ENCODE measurements at places on chromosomes 1 and 21.

DNA sequence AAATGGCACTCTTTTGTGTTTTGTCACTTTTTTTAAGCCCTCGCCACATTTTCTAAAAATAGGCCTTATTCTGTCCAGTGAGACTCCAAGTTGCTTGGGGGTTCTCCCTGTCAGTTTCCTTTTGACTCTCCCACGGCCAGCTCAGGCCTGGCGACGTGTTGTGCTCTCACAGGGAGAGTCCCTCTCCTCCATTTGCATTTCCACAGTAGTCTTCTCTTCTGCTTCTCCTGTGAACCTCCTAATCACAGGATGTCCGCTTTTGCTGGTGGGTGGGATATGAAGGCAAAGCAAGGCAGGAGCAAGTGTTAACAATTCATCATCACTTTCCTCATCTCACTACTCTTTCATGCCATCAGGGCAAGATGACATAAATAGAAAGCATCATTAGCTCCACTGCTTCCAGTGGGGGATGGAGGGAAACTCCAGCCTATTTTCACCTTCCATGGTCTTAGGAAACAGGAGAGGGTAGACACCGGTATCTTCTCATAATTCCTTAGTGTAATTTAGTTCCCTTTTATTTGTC is 99.8 kb downstream of the INTS7 start:
- peak; percentile 18 for DNase-seq

- DNase-seq: no peak
These were observed 1357.7 kb downstream of the NCAM2 start for GRCh38 chr21:22355949-22356348.

DNA sequence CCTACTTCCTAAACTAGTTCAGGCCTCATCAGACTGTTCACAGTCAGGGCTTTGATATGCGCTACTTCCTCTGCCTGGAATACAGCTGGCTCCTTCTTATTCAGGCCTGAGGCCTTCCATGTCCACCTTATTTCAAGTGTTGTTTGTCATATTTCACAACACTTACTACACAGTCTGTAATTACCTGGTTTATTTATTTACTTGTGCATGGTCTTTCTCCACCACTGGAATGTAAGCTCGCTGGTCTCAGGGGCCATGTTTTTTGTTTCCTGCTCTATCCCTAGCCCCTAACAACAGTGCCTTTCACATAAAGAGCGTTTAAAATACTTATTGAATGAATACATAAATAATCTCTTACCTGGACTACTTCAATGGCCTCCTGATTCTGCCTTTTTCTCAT is 4.6 kb upstream of the SRSF4 start:
- no peak for DNase-seq

DNA sequence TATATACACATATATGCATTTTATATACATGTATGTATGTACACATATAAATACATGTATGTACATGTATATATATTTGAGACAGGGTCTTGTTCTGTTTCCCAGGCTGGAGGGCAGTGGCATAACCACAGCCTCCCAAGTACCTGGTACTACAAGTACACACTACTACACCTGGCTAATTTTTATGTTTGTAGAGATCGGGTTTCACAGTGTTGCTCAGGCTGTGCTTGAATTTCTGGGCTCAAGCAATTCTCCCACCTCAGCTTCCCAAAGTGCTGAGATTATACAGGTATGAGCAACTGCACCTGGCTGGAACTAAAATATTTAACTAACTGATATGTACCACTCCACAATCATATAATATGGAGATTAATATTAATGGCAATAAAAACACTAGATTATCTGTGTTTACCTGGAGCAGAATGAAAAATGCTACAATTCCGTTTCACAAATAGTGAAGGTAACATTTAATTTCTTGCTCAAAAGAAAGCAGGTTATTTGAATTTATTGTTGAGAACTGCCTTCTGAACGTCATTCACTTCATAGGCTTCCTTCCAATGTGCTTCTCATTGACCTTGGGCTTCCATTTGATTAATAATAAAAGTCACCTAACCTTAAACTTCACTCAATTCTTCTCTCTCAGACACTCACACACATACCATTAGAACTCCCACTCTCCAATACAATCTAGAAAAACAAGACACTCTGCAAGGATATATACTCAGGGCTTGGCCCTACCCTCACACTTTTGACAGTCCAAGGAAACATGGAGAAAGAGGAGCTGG is 57.0 kb downstream of the PTGER3 start:
- DNase-seq: no peak

- no peak for DNase-seq
These were observed 41.9 kb downstream of the MAB21L3 start for GRCh38 chr1:116152950-116153691.

- DNase-seq: peak; percentile 75
These were observed 9.1 kb upstream of the MATN1 start for GRCh38 chr1:30732277-30732996.
